ELR (cell line): ENCODE measurements at places on chromosomes 4 and X.

GRCh38 chrX:42524379-42524778 is 253.6 kb downstream of the PPP1R2C start:
- peak; percentile 0 for DNase-seq

DNA sequence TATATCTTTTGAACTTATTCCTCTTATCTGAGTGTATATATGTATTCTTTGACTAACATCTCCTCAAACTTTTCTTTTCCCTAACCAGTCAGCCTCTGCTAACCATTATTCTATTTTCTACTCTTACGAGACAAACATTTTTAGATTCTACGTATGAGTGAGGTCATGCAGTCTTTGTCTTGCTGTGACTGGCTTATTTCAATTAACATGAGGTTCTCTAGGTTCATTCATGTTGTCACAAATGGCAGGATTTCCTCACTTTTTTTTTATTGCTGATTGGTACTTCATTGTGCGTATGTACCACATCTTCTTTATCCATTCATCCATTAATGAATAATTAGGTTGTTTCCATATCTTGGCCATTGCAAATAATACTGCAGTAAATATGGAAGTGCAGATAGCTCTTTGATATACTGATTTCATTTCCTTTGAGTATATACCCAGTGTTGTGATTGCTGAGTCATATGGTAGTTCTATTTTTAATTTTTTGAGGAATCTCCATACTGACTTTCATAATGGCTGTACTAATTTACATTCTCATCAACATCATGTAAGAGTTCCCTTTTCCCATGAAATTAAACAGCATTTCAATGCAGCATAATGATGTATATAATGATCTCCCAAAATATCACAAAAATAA is 80.1 kb downstream of the HS3ST1 start:
- no peak for DNase-seq

DNA sequence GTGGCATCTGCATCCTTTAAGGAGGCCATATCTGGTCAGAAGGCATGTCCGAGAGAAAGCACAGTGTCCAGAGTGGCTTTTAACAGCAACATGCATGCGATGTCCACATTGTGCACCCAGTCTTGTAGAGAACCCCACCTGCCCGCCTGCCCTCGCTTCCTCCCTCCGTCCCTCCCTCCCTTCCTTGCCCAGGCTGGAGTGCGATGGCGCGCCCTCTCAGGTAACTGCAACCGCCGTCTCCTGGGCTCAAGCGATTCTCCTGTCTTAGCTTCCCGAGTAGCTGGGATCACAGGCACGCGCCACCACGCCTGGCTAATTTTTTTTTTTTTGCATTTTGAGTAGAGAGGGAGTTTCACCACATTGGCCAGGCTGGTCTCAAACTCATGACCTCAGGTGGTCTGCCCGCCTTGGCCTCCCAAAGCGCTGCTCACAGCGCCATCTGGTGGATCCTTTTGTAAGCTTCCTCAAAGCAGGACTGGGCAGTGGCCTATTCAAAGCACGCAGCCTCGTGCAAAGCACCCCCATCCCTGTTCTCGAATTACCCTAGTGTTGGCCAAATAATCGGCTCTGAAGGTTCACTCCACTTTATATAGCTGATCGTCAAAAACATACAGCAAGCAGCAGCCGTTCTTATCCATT is 15.0 kb downstream of the BRCC3 start:
- DNase-seq, result peak; percentile 47

DNA sequence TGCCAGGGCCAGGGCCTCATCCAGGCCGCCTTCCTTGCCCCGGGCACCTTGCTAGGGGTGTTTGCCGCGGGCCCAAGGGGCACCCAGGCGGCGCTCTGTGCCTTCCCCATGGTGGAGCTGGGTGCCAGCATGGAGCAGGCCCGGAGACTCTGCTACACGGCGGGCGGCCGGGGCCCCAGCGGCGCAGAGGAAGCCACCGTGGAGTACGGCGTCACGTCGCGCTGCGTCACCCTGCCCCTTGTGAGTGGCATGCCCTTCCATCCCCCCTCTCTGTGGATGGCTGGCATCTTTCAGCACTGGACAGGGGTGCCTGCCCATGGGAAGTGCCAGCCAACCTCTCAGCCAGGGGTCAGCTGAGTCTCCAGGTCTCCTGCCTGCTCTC is 3.6 kb downstream of the PLXNB3 start:
- no peak for DNase-seq

- no peak for DNase-seq
Measured at GRCh38 chrX:53155512-53156206, 61.7 kb downstream of the KANTR start.

DNA sequence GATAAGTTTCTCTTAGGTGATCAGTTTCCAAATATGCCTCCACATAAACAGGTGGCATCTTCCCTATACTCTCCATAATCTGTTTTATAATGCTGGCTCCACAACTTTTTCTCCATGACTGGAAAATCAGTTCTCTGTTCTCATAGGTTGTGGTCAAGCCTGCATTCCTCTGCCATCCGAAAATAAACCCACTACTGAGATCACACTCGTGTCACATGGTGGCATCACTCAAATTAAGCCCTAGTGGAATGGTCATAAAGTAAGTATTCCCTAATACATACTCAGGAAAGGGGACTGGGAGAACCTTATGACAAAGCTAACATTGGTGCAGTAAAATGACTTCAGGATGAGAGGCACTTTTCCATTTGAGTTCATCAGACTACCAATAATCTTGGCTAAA is 37.6 kb downstream of the MAGED4B start:
- DNase-seq, result no peak

DNA sequence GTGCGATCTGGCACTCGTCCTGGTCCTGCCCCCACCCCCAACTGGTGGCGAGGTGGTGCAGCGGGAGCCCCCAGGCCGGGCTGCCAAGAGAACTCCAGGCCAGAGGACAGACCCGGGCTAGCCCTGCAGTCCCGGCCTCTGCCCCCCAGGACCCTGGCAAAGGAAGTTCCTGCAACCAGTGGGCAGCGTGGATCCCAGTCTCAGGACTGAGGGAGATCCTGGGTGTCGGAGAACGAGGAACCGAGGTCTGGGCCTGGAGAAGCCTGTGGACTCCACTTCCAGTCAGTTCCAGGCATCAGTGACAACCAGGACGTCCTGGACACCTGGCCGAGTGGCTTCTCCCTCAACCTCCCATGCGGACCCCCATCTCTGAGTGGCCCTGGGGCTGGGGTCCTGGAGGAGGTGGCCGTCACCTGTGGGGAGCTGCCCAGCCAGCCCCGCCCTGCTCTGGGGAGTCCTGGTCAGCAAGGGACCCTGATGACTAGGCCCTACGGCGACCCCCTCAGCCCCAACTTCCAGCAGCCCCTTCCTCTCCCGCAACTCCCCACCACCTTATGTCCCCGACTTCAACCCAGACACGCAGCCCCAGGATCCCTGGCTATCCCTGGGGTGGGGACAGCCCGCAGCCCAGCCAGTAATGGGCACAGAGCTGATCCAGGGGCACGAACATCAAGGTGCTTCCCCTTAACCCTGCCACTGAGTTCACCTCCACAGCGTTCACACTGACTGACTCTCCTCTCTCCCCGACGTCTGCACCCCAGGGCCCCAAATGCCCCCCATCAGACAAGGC is 53.7 kb upstream of the NKX1-1 start:
- no peak for DNase-seq

- DNase-seq, result no peak
Measured at GRCh38 chr4:88960576-88960975, 96.4 kb downstream of the FAM13A start.

GRCh38 chrX:33333271-33333670 is 121.9 kb upstream of the DMD start:
- no peak for DNase-seq

- DNase-seq, result no peak
Measured at GRCh38 chrX:11566173-11566572, 99.5 kb downstream of the ARHGAP6 start.

DNA sequence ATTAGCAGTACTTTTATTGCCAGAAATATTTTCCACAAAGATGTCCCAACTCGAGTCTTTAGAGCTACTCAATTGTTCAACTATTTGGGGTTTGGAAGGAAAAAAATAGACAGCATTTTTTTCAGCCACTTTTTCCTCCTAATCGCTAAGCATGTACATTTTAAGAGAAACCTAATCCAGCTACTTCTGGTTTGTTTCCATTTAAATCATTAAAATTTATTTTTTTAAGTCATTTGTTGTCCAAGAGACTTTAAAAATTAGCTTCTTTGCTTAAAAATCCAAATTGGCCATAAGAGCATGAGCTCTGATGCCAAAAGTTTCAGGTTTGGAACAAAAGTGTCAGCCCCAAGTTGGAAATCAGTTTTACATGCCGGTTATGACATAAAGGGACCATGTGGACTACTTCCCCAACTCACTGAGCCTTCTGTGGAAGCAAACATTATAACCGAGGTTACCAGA is 186.3 kb upstream of the INTU start:
- no peak for DNase-seq

DNA sequence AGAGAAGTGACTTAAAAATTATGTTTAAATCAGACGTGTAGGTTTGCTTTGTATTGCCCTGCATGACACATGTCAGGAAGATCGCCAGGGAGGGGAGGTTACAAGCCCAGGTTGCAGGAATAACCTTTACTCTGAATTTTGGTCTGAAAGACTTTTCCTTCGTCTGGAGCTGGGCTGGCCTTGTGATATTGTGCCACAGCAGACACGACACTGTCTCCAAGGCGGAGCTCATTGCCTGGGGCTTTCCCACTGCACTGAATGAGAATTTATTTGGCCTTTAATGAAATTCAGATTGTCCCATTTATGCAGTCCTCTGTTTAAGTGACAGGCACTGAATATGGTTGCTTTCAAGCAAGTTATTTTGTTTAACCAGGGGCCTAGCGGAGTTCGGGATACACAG is 45.1 kb downstream of the RHOH start:
- no peak for DNase-seq

DNA sequence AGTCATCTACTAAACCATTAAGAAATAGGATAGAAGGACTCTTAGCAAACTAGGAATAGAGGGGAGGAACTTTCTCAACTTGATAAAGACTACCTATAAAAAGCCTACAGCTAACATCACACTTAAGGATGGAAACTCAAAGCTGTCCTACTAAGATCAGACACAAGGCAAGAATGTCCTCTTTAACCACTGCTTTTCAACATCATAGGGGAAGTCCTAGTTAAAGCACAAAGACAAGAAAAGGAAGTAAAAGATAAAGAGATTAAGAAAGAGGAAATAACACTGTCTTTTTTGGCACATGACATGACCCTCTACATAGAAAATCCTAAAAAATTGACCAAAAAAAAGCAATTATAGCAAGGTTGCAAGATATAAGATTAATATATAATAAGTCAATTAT is 136.6 kb downstream of the FBXW7 start:
- no peak for DNase-seq

DNA sequence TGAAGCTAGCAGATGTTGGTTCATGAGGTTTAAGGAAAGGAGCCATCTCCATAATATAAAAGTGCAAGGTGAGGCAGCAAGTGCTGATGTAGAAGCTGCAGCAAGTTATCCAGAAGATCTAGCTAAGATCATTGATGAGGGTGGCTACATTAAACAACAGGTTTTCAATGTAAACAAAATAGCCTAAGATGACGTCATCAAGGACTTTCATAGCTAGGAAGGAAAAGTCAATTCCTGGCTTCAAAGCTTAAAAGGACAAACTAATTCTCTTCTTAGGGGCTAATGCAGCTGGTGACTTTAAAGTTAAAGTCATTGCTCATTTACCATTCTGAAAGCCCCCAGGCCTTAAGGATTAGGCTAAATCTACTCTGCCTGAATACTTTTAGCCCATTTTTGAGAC is 141.9 kb downstream of the MID1IP1 start:
- DNase-seq, result no peak

DNA sequence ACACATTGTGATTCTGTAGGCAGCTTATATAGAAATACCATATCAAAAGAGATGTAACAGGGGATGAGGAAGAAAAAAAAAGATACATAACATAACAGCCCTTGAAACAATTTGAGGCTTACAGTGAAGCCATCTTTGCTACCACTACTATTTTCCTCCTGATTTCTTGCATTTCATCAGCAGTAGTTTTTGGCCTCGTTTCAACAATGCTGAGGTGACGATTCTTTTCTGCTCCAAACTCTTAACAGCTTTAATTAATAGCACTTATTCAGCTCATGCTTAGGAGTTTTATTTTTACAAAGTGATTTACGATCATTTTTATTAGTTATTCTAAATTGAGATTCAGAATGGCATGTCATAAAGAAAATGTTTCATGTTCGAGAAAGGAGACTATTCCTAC is 163.2 kb downstream of the DCK start:
- no peak for DNase-seq

DNA sequence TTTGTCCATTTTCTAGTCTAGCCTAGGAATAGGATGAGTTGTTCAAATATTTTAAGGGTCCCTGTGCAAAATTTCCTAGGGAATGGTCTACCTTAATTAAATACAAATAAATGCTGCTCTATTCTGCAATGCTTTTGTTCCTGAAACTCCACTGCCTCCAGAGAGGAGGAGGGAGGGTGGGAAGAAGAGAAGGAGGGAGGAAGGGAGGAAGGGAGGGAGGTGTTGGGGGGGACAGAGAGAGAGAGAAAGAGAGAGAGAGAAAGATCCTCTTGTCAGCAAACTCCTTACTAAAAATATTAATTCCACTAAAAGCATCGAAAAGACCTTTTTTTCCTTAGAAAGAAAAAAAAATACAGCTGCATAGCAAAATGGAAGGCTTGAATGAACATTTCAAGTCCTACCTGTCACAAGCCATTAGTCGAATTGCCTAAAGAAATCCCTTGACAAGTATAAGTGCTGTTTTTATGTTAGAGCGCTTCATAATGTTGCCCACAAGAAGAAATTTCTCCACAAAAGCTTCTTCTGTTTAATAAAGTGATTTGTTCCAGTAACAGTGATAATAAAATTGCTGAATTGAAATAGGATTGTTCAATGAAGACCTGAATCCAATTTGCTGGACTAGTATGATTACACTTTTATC is 106.0 kb downstream of the NKX6-1 start:
- no peak for DNase-seq

GRCh38 chr4:48635310-48635709 is 144.8 kb downstream of the FRYL start:
- DNase-seq, result peak; percentile 68

GRCh38 chrX:15566244-15566643 is 34.5 kb downstream of the ACE2 start:
- peak; percentile 8 for DNase-seq

DNA sequence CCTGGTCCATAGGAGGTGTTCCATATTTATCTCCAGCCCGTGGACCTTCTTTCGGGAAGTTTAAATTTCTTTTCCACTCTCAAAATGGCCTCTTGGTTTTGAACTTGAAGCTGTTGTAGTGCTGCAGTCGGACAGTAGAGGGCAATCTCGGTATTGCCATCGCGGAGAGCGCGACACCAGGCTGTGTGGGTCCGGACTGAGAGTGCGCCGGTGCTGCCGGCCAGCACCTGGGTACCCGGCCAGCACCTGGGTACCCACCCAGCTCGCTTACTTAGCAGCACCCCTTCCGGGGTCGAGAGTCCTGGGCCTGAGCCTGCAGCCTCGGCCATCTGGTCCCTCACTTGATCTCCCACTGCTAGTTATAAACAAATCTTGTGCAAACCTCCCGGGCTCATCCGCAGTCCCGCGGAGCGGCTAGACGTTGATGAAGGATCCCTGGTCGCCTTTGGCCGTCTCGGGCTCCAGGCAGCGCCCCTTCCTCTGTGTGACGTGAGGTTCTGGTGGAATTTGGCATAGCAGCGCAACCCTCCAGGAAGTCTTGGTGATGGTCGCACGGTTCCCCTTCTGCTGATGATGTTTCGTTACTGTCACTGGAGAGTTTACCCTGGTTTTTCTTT is 18.0 kb downstream of the FAM9A start:
- DNase-seq, result no peak
